Type B pancreatic cell (in vitro differentiated cells): ENCODE measurements at places on chromosomes 11 and 22. TPM values are rescaled to one million over a fixed set of nuclear protein-coding genes. Genes with fewer than 3 reads are reported as not detected.

GRCh38 chr11:44556735-44557409 is 8.6 kb upstream of the CD82 start:
- DNase-seq: no peak
- peaks cover 6% of the 10 kb centered on the region for H3K4me1 ChIP-seq
- no peak overlapping the region for H3K4me3 ChIP-seq
- no peaks in the 10 kb centered on the region for H3K27me3 ChIP-seq
- H3K36me3 ChIP-seq: no peaks in the 10 kb centered on the region

DNA sequence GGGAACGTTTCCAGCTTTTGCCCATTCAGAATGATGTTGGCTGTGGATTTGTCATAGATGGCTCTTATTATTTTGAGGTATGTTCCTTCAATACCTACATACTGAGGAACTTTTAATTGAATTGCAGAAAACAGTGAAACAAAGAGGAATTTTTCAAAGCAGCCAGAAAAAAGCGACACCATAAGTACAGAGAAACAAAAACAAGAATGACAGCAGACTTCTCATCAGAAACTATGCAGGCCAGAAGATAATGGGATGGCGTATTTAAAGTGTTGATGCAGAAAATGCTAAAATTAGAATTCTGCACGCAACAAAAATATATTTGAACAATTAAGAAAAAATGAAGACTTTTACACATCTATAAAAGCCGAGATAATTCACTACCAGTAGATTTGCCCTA is 95.4 kb upstream of the TIMP3 start:
- H3K27me3 ChIP-seq: no peaks in the 10 kb centered on the region
- no peaks in the 10 kb centered on the region for H3K36me3 ChIP-seq
- H3K27ac ChIP-seq: no peak overlapping the region
- peaks cover 3% of the 10 kb centered on the region for H3K4me1 ChIP-seq

DNA sequence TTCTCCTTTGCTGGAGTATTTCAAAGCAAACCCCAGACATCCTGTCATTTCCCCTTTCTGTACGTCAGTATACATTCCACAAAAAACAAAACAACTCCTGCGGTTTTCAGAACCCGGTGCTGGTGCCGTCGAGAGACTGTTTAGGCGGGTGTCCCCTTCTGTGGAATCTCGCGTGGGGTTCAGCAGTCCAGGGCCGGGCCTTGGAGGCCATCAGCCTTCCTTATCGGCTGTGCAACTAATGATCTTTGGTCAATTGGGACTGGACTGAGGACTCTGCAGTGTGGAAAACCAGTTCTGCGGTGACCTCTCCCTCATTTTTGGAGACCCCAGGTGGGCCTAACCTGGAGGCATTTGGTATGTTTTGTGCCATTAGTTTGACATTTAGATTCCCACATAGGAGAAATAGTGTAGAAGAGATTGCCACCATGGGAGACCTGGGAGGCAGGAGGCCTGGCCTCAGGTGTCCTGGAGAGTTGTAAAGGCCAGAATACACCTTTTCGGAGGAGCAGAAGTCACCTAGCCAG is 84.4 kb downstream of the TBC1D22A start:
- no peak overlapping the region for H3K27ac ChIP-seq
- H3K27me3 ChIP-seq: no peaks in the 10 kb centered on the region
- no peak for DNase-seq
- H3K4me3 ChIP-seq: no peak overlapping the region
- peaks cover 10% of the 10 kb centered on the region for H3K4me1 ChIP-seq

DNA sequence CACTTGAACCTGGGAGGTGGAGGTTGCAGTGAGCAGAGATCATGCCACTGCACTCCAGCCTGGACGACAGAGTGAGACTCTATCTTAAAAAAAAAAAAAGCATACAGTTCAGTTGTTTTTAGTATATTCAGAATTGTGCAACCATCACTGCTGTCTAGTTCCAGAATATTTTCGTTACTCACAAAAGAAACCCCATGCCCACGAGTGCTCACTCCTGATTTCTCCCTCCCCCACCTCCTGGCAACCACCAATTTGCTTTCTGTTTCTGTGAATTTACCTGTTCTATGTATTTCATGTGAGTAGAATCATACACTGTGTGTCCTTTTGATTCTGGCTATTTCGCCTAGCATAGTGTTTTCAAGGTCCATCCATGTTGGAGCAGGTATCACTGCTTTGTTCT is 24.8 kb downstream of the PTPRJ start:
- DNase-seq: no peak
- no peaks in the 10 kb centered on the region for H3K36me3 ChIP-seq
- H3K4me1 ChIP-seq: peaks cover 33% of the 10 kb centered on the region

- no peak overlapping the region for H3K27ac ChIP-seq
- peaks cover 33% of the 10 kb centered on the region for H3K27me3 ChIP-seq
- no peak for DNase-seq
These were observed 64.4 kb downstream of the PKNOX2 start for GRCh38 chr11:125228993-125229392.

DNA sequence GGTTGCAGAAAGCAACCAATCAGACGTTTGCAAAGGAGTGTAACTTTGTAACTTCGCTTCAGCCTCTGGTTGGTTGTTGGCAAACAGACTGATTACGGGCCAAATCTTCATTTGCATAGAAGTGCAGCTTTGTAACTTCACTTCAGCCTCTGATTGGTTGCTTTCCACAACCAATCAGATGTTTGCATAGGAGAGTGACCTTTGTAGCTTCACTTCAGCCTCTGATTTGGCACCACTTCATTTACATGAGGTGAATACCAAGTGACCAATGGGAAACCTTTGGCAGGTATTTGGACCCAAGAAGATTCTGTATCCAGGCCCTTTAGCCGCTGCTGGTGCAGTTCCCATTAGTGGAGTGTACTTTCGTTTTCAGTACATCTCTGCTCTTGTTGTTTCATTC is 16.0 kb downstream of the USP47 start:
- peaks cover 7% of the 10 kb centered on the region for H3K36me3 ChIP-seq
- H3K4me3 ChIP-seq: no peak overlapping the region
- DNase-seq: no peak
- peaks cover 6% of the 10 kb centered on the region for H3K4me1 ChIP-seq

DNA sequence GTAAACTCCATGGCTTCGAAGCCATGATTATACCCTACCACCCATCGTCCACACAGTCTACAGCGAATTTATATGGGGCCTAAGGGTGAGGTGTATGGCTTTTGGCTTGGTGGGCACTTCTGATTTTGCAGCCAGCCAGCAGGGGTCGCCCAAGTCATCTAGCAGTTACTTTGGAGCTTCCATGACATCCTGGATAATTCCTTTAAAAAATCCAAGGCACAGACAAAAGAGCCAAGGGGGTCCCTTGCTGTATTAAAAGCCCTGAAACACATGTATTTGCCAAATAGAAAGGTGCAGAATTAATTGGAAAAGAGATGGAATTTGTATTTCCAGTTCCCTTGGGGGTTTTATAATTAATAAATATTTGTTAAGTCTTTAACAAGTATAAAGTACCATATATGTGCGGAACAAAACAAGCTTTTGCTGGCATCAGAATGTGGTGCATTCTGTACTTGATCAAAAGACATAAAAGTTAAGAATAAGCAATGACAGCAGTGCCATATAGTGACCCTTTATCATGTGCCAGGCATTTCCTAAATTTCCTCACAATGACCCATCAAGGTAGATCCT is 132.8 kb upstream of the PITPNB start:
- peaks cover 36% of the 10 kb centered on the region for H3K4me1 ChIP-seq
- no peak for DNase-seq
- no peak overlapping the region for H3K27ac ChIP-seq
- no peak overlapping the region for H3K4me3 ChIP-seq
- no peaks in the 10 kb centered on the region for H3K27me3 ChIP-seq
- peaks cover 4% of the 10 kb centered on the region for H3K36me3 ChIP-seq

GRCh38 chr22:22941831-22942510 is 54.4 kb downstream of the IGLL5 start:
- DNase-seq: peak; percentile 56
- no peak overlapping the region for H3K4me3 ChIP-seq
- peaks cover 11% of the 10 kb centered on the region for H3K27me3 ChIP-seq
- H3K4me1 ChIP-seq: peaks cover 4% of the 10 kb centered on the region

GRCh38 chr11:27599217-27599616 is 92.6 kb upstream of the LIN7C start:
- no peaks in the 10 kb centered on the region for H3K36me3 ChIP-seq
- H3K4me1 ChIP-seq: no peaks in the 10 kb centered on the region
- H3K27me3 ChIP-seq: no peaks in the 10 kb centered on the region
- no peak overlapping the region for H3K4me3 ChIP-seq
- no peak for DNase-seq
- H3K27ac ChIP-seq: no peak overlapping the region

GRCh38 chr11:129743112-129743815 is 72.4 kb upstream of the TMEM45B start:
- H3K4me3 ChIP-seq: no peak overlapping the region
- no peak overlapping the region for H3K27ac ChIP-seq
- DNase-seq: no peak
- no peaks in the 10 kb centered on the region for H3K36me3 ChIP-seq
- H3K4me1 ChIP-seq: peaks cover 11% of the 10 kb centered on the region
- peaks cover under 1% of the 10 kb centered on the region for H3K27me3 ChIP-seq

DNA sequence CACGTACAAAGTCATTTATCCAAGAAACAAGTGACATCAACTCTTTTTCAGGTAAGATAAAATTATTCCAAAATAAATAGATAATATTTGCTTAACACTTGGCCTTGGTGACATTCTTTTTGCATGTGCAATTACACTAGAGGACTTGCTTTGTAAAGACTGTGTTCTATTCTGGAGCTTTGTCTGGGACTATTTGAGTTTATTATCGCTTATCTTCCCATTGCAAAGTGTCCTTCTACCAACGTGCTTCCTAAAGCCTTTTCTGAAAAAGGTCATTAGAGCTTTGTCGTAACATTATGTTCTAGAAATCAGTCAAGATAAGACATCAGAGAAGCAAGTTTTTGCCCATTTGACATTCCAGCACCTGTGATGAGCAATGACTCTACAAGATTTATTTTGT is 78.3 kb upstream of the MYO18B start:
- peaks cover 3% of the 10 kb centered on the region for H3K27me3 ChIP-seq
- H3K36me3 ChIP-seq: peaks cover 3% of the 10 kb centered on the region
- no peak overlapping the region for H3K27ac ChIP-seq
- H3K4me3 ChIP-seq: no peak overlapping the region
- DNase-seq: no peak

DNA sequence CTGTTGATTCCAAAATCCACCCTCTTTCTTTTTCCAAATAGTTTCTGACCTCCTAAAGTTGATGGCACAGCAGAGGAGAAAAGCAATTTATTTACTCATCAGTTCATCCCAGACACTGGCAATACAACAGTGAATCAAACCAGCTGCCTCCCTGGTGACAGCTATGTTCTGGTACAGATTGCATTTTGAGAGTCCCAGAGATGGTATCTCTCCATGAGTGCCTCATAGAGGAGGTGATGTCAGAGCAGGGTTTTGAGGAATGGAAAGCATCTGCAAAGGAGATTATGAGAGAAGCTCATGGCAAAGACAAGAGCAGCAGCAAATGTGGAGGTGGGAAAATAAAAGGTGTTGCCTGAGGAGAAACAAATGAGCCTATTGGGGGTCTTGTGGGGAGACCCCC is 377.2 kb downstream of the MN1 start:
- H3K4me3 ChIP-seq: no peak overlapping the region
- H3K36me3 ChIP-seq: no peaks in the 10 kb centered on the region
- no peak for DNase-seq
- H3K27me3 ChIP-seq: peaks cover 7% of the 10 kb centered on the region
- peaks cover 6% of the 10 kb centered on the region for H3K4me1 ChIP-seq

DNA sequence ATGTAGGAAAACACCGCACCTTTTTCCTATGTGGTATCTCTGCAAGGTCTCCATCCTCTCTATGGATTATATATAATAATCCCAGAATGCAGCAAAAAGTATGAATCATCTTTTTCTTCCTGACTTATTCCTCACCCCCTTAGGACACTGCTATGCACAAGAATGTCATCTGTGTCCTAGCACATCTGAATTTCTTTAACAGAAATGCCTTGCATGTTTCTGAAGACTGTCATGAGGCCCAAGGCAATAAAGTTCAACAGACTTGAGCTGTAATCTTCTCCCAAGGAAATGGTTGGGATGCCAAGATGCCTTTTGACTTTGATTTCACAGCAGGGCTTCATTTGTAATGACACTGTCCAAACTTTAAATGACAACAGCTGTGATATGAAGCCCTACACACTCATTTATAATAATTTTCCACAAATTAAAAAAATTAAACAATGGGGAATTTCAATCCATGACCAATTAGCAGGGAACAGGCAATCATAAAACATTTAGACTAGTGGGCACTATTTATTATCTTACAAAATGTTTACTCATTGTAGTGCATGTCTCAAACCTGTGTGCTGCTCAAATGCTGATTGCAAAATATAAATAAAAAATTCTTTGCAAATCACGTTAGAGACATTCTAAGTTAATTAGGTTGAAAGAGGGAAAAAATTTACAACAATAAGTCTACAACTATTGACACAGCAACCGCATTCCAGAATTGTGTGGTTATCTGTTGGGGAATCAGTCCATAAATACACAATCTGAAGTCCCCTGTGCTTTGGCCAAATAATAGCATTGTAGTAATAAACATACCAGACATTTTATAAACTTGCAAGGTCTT is 242.3 kb downstream of the SWAP70 start:
- H3K4me1 ChIP-seq: peaks cover 21% of the 10 kb centered on the region
- no peak for DNase-seq
- no peaks in the 10 kb centered on the region for H3K27me3 ChIP-seq
- peaks cover 4% of the 10 kb centered on the region for H3K36me3 ChIP-seq
- peak overlapping the region; percentile 70 for H3K27ac ChIP-seq

DNA sequence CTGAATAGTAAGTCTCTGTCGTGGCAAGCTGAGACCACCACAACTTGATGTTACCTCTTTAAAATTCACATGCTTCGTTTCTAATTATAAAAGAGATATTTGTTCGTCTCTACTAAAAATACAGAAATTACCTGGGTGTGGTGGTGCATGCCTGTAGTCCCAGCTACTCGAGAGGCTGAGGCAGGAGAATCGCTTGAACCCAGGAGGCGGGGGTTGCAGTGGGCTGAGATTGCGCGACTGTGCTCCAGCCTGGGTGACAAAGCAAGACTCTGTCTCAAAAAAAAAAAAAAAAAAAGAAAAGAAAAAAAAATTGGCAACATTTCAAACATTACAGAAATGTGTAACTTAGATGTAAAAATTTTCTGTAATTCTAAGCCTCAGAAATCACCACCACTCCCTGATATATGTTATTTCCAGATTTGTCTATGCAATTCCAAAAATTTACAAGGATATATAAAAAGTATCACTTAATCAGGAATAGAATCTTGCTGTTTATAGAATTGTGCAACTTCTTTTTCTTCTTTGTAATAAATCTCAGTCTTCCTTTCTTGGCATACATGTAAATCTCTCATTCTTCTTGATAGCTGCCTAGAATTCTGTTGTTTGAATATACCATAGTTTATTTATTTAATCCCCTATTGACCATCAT is 37.3 kb downstream of the C11orf96 start:
- peaks cover 12% of the 10 kb centered on the region for H3K27me3 ChIP-seq
- H3K4me1 ChIP-seq: peaks cover 11% of the 10 kb centered on the region
- no peak for DNase-seq
- no peak overlapping the region for H3K27ac ChIP-seq
- no peak overlapping the region for H3K4me3 ChIP-seq

GRCh38 chr11:12175694-12176241 is 65.4 kb downstream of the MICAL2 start:
- H3K27ac ChIP-seq: peak overlapping the region; percentile 25
- no peaks in the 10 kb centered on the region for H3K27me3 ChIP-seq
- no peak overlapping the region for H3K4me3 ChIP-seq
- DNase-seq: no peak

GRCh38 chr22:47053726-47054141 is 291.3 kb downstream of the TBC1D22A start:
- H3K4me3 ChIP-seq: peak overlapping the region; percentile 56
- no peak for DNase-seq
- H3K36me3 ChIP-seq: peaks cover 9% of the 10 kb centered on the region
- H3K27ac ChIP-seq: peak overlapping the region; percentile 82

The OTOG gene
- total RNA-seq: 0.21 and 1.5 TPM in 2 replicates

The ANAPC15 gene
- 45.5 and 47.9 TPM in 2 replicates for total RNA-seq

The PATE4 gene
- total RNA-seq: not detected in 2 replicates

The NTM gene
- total RNA-seq: 10.6 and 19.2 TPM in 2 replicates

The TBX1 gene
- 2.4 and 3.4 TPM in 2 replicates for total RNA-seq
